ENCODE measurements at places on chromosomes 1 and 21. TPM values are rescaled to one million over a fixed set of nuclear protein-coding genes. Genes with fewer than 3 reads are reported as not detected.

Gene NBPF6
- not detected for total RNA-seq

Gene ARHGEF16
- 19.9 TPM for total RNA-seq

Gene CD2
- total RNA-seq: 1.3 TPM

Gene UBASH3A
- 0.24 TPM for total RNA-seq

Gene USH2A
- total RNA-seq: not detected

DNA sequence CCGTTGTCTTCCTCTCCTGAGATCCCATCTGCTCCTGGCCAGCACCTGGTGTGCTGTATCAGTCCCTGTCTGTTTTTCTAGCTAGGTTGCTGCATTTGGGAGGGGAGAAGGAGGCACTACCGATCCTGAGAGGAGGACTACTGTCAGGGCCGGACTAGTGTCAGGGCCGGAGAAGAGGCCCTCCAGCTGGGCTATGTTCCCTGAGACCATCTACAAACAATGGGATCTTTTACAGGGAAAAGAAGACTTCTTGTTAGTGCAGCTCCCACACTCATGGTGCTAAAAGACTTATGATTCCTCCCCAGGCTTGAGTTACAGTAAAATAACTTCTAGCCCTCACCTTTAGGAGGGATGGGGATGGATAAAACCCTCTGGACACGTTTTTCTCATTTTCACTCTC, 141.0 kb upstream of the TNR start:
- no peak for ATAC-seq

DNA sequence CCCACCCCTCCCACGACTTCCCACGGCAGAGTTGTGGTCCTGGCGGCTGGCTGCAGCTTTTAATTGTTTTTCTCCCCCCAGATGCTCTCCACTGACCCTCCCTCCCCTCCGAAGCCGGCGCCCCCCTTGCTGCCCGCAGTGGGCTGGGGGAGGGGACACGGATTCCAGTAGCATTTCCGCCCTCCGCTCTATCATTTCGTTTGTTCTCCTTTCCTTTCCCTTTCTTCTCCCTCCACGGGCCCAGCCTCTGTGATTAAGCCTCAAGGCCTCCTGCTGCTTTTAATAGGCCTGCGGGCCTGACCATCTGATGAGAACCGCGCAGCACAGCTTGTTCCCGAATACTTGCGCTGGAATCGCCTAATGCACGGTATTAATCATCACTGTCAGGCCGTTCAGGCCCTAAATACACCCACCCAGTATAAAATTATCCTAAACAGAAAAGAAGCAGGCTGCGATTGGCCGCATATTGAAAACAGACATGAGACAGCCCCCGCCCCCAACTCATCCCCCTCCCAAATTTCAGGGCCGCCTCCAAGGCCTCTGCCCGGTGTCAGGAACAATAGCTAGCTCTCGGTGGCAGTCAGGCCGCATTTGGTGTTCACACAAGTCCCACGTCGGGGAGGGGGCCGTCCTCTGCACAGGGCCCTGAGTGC, 102.0 kb upstream of the ARHGEF16 start:
- no peak for ATAC-seq

DNA sequence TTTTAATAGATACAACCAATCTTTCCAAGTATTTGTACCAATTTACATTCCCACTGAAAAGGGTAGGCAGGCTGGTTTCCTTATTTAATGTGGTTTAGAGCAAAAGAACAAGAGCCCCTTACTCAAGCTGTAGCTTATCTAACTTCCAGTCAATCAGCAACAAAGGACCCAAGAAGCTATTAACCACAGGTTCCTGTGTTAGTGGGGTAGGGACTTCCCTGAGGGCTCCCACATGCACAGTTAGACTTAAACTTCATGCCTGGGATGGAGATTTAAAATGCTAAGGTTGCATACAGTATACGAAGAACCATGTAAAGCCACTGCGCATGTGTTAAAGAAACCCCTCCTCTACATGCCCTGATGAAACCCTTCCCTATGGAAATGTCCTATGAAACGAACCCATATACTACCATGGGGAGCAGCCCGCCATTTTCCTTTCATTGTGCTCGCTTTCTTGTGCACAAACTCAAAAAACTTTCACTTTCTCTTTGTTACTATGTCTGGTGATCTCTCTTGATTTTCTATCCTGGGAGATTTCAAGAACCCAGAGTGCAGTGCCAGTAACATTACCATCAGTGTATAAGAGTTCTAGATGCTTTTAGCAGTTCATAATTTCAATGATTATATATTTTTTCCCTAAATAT, 23.3 kb upstream of the ST6GALNAC5 start:
- no peak for ATAC-seq

DNA sequence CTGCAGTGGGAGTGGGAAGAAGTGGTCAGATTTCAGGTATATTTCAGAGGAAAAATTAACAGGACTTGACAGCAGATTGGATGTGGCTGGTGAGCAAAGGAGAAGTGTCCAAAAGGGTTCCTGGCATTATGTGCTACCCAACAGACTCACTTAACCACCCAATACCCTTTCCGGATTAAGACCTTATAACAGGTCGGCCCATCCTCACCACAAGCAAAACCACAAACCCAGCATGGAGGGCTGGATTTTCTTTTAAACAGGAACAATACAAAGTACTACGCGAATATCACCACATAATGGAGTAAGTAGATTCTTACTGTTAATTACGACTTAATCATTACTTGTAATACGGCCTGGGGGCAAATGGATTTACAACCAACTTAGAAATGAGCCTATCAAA, 59.2 kb downstream of the WDR64 start:
- ATAC-seq: no peak

GRCh38 chr21:37043818-37044217, 29.1 kb downstream of the PIGP start:
- ATAC-seq: no peak

DNA sequence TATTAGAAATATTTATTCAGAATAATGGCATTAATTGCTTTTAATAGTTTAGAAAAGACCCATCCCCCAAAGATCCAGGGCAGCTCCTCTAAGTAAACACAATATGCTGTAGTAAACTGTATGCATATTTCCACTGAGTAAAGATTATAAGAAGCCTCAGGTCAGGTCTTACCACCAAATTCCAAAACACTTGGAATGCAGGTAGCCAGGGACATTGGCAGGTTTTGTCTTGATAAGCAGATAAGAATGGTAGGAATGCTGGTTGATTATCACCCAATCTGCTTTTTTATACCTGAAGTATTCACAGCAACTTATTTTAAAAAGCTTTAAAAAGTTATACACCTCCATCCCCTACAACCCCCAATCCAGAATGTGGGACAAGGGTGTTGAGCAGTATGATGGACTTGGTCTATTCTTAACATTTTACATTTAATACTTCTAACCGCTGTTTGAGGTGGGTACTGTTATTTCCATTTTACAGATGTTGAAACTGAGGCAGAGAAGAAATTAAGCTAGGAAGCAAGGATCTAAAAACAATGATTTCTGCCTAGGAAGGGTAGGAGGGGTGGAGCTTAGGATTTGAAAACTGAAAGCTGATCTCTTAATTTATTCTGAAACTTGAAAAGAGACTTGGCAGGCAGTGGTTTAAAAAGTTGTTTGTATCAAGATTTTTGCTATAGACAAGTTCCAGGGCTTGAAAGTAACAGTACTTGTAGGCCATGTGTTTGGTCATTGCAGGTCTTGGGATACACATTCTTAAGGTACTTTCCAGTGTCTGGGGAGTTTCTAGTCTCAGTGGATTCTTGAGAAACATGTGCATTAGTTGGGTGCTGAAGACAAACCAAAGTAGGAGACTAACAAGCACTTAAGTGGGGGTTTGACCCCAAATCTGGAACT, 15.6 kb upstream of the THEM4 start:
- ATAC-seq: no peak

DNA sequence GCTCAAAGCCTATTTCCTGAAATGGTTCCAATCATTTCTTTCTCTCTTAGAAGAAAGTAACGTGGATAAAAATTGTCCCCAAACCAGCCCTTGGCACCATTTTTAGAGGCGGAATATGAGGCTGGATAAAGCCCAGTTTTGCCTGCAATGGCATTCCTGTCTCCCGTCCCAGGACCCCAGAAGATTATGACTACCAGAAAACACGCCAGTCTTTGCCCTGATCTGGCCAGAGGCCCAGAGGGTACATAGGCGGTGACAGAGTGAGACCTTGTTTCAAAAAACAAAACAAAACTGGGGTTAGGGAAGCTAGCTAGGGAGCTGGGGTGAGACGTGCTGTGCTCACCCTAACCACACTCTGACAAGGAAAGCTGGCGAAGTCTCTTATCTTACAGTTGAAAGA, at the start of gene AADACL4:
Gene AADACL4 (plus strand): TSS at position 301 of the 400 bp plus-strand sequence. CDS start 462 bp downstream, outside the sequence.
- no peak for ATAC-seq

DNA sequence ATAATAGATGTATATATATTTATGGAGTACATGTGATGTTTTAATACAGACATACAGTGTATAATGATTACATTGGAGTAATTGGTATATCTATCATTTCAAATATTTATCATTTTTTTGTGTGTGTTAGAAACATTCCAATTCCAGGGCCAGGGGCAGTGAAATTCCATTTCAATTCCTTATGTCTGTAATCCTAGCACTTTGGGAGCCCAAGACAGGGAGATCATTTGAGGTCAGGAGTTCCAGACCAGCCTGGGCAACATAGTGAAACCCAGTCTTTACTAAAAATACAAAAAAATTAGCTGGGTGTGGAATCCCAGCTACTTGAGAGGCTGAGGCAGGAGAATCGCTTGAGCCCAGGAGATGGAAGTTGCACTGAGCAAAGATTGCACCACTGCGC, 30.4 kb upstream of the PDC start:
- no peak for ATAC-seq

DNA sequence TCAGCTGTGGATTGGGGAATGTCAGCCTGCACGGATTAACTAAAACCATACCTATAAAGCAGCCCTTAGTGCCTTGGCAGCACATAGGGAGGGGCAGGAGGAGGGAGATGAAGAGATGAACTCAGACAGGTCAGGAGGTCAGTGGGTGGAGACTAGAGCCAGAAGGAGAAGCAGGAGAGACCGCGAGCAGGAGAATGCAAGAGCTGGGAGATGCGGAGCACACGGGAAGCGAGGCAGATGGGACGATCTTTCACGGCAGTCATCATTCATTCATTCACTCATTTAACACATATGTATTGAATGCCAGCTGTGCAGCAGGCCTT, 41.9 kb downstream of the NEK2 start:
- ATAC-seq: no peak

- no peak for ATAC-seq
Observed at GRCh38 chr1:66523562-66523961, 10.4 kb upstream of the SGIP1 start.

Measured in esophagus mucosa (tissue), 1 donor.